ENCODE measurements at places on chromosomes 16 and 17.

DNA sequence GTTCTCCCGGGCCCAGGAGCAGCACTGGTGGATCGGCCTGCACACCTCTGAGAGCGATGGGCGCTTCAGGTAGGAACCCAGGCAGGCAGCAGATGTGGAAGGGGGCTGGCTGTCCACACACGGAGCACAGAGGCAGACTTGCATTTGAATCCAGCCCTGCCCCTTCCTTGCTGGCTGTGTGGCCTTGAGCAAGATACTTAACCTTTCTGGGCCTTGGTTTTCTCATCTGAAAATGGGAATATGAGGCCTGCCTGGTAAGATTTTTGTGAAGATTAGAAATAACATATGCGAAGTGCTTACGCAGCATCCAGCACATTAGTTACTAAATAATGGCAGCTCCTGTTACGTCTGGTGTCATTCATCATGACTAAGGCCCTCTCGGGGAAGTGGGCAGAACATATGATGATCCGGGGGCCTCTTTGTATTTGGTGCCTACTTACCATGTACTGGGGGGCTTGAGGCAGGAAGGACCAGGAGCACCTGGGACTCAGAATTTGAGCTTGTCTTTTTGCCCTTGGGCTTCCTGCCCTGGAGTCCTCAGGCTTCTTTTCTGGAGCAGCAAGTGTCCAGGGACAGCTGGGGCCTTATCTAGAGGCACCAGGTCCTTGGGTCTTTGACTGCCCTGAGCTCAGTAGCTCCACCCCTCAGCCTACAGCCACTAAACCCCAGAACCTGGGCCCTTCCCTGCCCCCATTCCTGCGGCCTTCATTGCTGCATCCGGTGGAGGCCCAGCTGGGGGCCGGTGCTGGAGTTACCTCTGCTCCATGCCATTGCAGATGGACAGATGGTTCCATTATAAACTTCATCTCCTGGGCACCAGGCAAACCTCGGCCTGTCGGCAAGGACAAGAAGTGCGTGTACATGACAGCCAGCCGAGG is 53.8 kb downstream of the MRC2 start:
- DNase-seq: no peak

DNA sequence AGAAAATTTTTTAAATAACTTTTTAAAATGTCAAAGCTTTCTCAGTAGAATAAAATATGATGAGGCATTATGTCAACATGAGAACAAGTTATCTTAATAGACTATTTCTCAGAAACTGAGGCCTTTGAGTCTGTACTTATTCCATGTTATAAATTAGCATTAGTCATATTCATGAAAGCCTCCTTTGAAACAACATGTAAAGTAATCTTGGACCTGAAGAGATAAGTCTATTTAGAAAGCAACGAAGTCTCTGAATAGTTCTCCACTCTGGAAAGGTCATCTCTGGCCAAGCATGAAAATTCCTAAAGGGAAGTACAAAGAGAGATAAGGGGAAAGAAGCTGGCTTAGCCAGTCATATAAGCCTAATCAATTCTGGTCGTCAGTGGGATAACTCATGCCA is 150.8 kb downstream of the CYB561 start:
- DNase-seq: no peak

- DNase-seq: no peak
Measured at GRCh38 chr16:3580686-3581085, 3.5 kb upstream of the NLRC3 start.

- DNase-seq: no peak
Measured at GRCh38 chr17:13957636-13958035, 111.7 kb upstream of the COX10 start.

GRCh38 chr17:78714534-78714933 is 67.5 kb downstream of the CYTH1 start:
- no peak for DNase-seq

DNA sequence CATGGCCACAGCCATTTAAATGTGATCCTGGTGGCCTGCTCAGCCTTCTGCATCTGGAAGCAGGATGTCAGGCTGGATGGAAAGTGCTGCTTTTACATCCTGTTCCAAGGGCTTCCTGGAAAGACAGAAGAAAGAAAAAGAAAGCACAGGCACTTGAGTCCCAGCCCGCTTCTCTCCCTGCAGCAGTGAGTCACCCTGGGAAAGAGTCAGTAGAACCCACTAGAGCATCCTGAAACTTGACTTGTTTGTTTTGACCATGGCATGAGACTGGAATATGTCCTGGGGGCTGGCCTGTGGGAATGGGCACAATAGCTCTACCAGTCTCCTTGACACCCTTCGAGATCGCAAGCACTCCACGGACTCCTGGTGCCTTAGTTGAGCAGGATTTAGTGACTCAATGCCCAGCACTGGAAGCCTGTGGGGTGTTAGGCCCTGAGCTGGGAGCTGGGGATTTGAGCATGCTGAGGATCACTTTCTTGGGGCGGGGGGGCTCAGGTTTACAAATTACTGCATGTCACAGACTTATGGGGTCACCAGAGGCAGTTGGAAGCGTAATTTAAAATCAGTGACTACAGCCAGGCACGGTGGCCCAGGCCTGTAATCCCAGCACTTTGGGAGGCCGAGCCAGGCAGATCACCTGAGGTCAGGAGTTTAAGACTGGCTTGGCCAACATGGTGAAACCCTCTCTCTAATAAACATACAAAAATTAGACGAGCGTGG is 22.1 kb upstream of the GNA13 start:
- DNase-seq: no peak

- no peak for DNase-seq
Measured at GRCh38 chr17:34161690-34162089, 93.4 kb upstream of the CCL2 start.

- DNase-seq: no peak
Measured at GRCh38 chr17:46935658-46936266, 12.8 kb downstream of the GOSR2 start.

- DNase-seq: no peak
Measured at GRCh38 chr16:78483124-78483992, 383.9 kb downstream of the WWOX start.

GRCh38 chr17:64130559-64131001 is 636 bp upstream of the ERN1 start:
- peak; percentile 49 for DNase-seq

GRCh38 chr16:30697264-30698138 is 1.5 kb upstream of the SRCAP start:
- no peak for DNase-seq

DNA sequence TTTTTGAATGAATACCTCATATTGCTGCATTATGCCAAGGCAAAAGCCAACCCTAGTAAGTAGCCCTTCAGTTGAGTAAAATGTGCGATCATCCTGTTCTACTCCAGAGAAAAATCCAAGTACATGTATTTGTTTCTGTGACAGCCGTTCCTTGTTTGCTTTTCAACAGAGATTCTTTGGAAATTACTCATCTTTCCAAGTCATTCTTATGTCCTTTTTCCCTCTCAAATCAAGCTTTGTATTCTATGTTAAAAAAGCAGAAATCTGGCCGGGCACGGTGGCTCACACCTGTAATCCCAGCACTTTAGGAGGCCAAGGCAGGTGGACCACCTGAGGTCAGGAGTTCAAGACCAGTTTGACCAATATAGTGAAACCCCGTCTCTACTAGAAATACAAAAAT is 112.9 kb upstream of the HAS3 start:
- DNase-seq: no peak

DNA sequence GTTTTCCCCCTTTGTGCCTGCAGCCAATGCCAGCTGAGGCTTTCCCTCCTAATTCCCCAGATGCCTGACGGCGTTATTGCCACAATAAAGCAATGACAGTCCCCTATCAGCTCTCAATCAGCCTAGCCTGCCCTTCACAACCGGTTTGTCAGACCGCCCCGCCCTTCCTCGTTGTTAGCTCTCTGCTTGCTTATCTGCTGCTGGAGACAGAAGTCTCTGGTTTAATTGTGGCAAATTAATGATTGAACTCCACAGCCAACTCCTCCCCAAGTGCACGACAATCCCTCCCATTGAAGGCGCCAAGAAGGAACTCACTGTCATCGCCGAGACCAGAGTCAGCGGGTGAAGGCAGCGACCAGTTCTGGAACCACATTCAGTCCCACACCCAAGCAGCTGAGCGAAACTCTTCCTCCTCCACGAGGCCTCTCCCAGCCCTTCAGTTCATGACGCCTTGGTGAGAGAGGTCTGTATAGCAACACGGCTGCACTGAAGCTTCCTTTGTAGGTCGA is 474.4 kb downstream of the SLC39A11 start:
- DNase-seq: peak; percentile 39

- DNase-seq: peak; percentile 46
Measured at GRCh38 chr16:58086381-58087208, 42.6 kb downstream of the CFAP20 start.

- no peak for DNase-seq
Measured at GRCh38 chr17:74497471-74497870, 31.0 kb downstream of the CD300A start.

DNA sequence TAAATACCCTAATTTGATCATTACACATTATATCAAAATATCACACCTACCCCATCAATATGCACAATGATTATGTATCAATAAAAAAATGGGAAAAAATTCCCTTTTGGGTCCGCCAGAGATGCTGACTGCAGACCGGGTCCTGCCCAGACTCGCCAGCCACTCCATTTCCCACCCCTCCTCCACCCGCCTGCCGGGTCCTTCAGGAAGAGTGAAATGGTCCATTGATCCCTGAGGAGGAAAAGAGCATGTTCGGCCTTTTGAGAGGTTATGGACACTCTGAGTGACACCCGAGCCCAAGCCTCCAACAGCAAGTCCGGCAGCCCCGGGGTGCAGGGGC is 123.9 kb upstream of the ZFHX3 start:
- DNase-seq: no peak

DNA sequence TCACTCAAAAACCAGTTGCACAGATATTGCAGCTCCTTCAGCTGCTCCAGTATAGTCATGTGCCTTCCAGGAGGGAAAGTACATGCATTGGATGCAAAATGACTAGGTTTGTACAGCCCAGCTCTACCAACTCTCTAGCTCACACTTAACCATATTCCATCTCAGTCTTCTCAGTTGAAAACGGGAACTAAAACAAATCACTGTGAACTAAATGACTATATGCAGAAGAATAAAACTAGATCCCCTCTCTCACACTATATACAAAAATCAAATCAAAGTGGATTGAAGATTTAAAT is 24.9 kb downstream of the DCUN1D3 start:
- DNase-seq: no peak

DNA sequence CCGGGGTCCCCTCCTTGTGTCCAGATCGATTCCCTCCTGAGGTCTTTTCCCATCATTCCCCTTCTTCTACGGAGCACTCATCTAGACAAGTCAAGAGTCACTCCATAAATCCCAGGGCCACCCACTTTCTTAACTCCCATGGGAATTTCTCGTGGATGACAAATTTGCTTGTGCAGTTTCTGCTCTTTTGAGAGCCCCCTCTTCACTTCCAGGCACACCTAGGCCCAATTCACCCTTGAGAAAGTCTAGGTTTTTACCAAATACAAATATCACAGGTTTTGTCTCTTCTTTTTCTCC is 522 bp upstream of the POLDIP2 start:
- no peak for DNase-seq

DNA sequence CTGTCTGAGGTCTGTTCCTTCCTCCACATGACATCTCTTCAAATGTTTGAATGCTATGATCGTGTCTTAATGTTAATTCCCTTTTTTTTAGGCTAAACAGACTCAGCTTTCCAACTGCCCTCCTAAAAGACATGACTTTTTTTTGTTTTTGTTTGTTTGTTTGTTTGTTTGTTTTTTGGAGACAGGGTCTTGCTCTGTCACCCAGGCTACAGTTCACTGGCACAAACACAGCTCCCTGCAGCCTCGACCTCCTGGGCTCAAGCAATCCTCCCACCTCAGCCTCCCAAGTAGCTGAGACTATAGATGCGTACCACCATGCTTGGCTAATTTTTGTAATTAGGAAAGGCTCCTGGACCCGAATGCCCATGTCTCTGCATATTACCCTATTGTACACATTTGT is 176.5 kb downstream of the ABCA8 start:
- no peak for DNase-seq

GRCh38 chr17:56824503-56824902 is 9.2 kb downstream of the C17orf67 start:
- no peak for DNase-seq

DNA sequence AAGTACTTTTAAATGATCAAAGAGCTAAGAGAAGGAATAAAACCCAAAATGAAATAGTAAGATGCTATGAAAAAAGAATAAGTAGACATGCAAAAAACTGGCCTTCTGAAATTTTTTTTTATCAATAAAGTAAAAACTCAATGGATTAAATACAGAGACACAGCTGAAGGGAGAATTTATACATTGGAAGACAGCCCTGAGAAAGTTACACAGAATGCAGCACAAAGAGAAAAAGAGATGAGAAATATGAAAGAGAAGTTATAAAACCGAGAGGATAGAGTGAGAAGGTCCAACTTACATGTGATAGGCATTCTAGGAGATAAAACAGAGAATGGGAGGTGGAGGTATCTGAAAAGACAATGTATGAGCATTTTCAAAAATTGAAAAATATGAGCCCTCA is 57.0 kb downstream of the MARF1 start:
- DNase-seq: no peak

DNA sequence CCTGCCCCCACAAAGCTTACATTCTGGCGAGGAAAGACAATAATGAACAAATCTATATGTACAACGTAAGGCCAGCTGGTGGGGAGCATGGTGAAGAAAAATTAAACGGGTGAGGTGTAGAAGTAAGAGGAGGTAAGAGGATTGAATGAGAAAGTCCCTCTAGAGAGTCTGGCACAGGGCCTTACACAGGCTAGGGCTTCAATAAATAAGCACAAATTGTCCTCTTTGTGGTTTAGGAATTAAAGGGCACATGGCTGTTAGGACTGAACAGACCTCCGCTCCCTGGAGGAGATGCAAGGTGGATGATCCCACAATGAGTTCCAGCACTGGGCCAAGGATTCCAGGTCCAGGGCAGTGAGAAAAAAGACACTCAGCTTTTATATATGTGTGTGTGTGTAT is 43.1 kb upstream of the HAPSTR1 start:
- DNase-seq: no peak

- no peak for DNase-seq
Measured at GRCh38 chr17:49989518-49989880, 5.5 kb downstream of the DLX3 start.

GRCh38 chr17:50685691-50686493 is 21.8 kb downstream of the ANKRD40 start:
- DNase-seq: no peak

- no peak for DNase-seq
Measured at GRCh38 chr17:50763716-50764475, 3.4 kb downstream of the ANKRD40CL start.

Measured in RPMI8226 (cell line).